ENCODE measurements at places on chromosomes 4 and X.

- no peak for DNase-seq
Observed at GRCh38 chr4:5839751-5840674, 52.9 kb downstream of the CRMP1 start.

GRCh38 chr4:114100288-114101031 is 121.0 kb upstream of the ARSJ start:
- DNase-seq = no peak

- DNase-seq = no peak
Observed at GRCh38 chr4:87041141-87041540, 106.3 kb downstream of the AFF1 start.

- no peak for DNase-seq
Observed at GRCh38 chr4:113209652-113210320, 160.3 kb downstream of the ANK2 start.

DNA sequence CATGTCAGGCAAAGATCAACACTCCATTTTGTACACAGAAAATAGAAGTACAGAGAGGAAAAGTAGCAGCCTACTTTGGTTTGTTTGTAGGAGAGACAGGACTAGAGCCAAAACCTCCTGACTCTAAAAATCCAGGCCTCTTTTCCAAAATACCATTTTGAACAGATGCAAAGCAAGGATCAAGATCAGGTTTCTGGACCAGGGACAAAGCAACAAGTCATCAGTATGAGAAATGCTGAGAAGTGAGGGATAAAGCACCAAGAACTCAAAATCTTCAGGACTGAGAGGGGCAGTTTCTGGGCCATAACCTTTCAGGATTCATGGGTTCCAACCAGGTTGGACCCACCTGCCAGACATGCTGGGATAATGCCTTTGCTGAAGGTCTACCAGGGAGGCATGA is 36.6 kb upstream of the MBTPS2 start:
- DNase-seq = no peak

GRCh38 chr4:81628489-81628888 is 156.8 kb upstream of the RASGEF1B start:
- no peak for DNase-seq

All from stimulated activated CD4-positive, alpha-beta T cell treated with anti-CD3 and anti-CD28 coated beads, TNF-alpha, amount 100 ng/mL, for 48 hours (primary cell).